Esophagus squamous epithelium (tissue), 5 donors: ENCODE measurements at places on chromosomes 4 and X.

GRCh38 chr4:187118602-187119120 is 395.0 kb upstream of the FAT1 start:
- no peak for DNase-seq

- DNase-seq: no peak
Observed at GRCh38 chr4:25031077-25031621, 403 bp upstream of the LGI2 start.

- DNase-seq: no peak
Observed at GRCh38 chr4:61580721-61581377, 380.7 kb downstream of the ADGRL3 start.

DNA sequence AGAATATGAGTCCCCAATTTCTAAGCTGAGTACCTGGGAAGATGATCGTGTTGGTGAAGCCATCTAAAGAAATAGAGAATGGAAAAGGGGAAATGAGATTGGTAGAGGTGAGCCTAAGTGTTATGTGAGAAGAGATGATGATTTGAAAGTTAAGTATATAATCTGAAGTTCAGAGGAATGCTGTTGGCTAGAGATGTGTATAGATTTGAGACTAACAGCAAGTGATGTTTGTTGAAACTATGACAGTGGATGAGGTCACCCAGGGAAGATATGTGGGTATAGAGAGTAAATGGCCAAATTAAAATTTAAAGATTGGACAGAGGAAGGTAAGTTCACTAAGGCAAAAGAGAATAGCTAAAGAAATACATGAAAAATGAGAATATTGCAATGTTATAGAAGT is 324.2 kb downstream of the MAPK10 start:
- no peak for DNase-seq

GRCh38 chrX:119991005-119991787 is 47.6 kb upstream of the NKAP start:
- no peak for DNase-seq

DNA sequence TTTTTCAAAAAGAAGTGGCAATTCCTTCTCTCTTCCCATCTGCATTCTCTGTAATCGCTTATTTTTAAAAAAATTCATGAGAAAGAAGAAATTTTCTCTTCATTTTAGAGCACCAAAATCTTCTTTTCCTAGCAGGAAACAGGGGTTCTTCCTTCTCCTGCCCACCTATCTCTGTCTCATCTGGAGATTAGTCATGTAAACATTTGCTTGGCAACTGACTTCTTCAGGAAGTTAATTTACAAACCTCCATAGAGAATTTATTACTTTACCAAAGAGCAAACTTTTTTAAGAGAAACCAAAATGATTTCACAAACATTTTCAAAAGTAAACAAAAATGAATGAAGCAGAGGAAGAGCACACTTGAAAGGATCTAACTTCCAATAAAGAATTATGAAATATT is 13.5 kb downstream of the TTC29 start:
- DNase-seq: no peak

- no peak for DNase-seq
Observed at GRCh38 chr4:26803211-26803861, 57.3 kb upstream of the STIM2 start.

GRCh38 chr4:158146736-158147135 is 26.1 kb downstream of the GASK1B start:
- no peak for DNase-seq

- no peak for DNase-seq
Observed at GRCh38 chrX:50075630-50076339, 125.0 kb downstream of the AKAP4 start.

DNA sequence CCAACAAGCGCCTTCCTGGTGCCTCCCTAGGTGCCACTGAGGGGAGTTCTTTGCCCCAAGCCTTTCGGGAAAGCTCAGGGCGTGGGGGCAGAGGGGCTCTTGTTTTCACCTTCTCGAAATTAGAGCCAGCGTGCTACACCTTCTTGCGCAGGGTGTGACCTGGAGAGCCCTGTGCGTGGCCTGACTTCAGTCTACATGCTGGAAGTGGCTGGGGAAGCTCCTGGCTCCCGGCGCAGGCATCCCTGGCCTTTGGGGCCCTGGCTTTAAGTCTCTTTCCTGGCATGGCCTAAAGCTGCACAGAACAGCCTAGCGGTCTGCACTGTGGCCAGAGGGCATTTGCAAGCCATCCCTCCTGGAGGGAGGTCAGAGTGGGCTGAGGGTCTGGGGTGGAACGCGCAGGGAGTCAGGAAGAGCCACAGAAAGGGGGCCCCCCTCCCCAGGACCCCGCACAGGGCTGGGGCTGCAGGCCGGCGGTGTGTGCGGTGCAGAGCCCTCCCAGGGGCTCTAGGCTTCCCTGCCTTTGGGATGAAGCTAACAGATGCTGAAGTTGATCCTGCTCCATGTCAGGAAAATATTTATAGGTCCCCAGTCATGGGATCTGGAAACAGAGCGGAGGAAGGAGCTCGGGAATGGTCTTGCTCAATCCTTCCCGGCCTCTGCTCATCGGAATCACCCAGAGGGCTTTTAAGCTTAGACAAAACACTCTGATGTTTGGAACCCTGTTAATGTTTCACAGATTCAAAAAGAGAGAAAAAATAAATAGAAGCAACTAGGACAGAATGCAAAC is 781 bp upstream of the SPON2 start:
- DNase-seq: no peak

GRCh38 chrX:57119416-57119815 is 1.9 kb downstream of the SPIN2B start:
- no peak for DNase-seq

- no peak for DNase-seq
Observed at GRCh38 chr4:12889054-12889453, 595.1 kb downstream of the RAB28 start.

GRCh38 chr4:172141025-172141424 is 327.8 kb downstream of the GALNTL6 start:
- DNase-seq: no peak
